Activated naive CD8-positive, alpha-beta T cell treated with anti-CD3 and anti-CD28 coated beads for 36 hours (primary cell): ENCODE measurements at places on chromosomes 2 and 18.

GRCh38 chr2:75559680-75560021 is 1.1 kb downstream of the EVA1A start:
- no peak for DNase-seq
- H3K27ac ChIP-seq = no peak overlapping the region
- H3K4me3 ChIP-seq = peak overlapping the region; percentile 88
- peaks cover 15% of the 10 kb centered on the region for H3K4me1 ChIP-seq
- H3K27me3 ChIP-seq = peaks cover 47% of the 10 kb centered on the region
- H3K36me3 ChIP-seq = no peaks in the 10 kb centered on the region

DNA sequence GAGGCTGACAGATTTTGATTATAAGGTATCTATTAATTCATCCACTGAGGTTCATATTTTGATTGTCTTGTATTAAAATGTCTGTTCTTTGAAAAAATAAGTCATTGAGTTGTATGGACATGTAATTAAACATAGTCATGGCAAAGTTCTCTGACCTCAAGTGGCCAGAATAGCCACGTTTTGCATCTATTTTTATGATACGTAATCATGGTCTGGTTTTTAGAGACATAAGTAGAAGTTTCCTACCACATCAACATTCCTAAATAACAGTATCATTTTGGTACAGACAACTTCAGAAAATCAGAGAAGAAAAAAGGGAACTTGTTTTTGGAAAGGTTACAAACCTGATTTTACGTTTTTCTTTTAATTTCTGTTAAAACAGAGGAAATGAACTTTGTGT is 47.6 kb downstream of the COL5A2 start:
- no peak overlapping the region for H3K4me3 ChIP-seq
- peaks cover 4% of the 10 kb centered on the region for H3K36me3 ChIP-seq
- H3K4me1 ChIP-seq = no peaks in the 10 kb centered on the region
- DNase-seq = no peak
- H3K27ac ChIP-seq = no peak overlapping the region
- peaks cover 11% of the 10 kb centered on the region for H3K27me3 ChIP-seq

GRCh38 chr2:204108330-204108751 is 171.8 kb downstream of the ICOS start:
- H3K4me3 ChIP-seq = peak overlapping the region; percentile 68
- peak; percentile 45 for DNase-seq
- H3K27ac ChIP-seq = peak overlapping the region; percentile 93
- no peaks in the 10 kb centered on the region for H3K27me3 ChIP-seq

- H3K36me3 ChIP-seq = peaks cover 2% of the 10 kb centered on the region
- no peak overlapping the region for H3K4me3 ChIP-seq
- no peaks in the 10 kb centered on the region for H3K27me3 ChIP-seq
- H3K4me1 ChIP-seq = peaks cover 23% of the 10 kb centered on the region
Measured at GRCh38 chr2:207286106-207286505, 120.4 kb upstream of the KLF7 start.

DNA sequence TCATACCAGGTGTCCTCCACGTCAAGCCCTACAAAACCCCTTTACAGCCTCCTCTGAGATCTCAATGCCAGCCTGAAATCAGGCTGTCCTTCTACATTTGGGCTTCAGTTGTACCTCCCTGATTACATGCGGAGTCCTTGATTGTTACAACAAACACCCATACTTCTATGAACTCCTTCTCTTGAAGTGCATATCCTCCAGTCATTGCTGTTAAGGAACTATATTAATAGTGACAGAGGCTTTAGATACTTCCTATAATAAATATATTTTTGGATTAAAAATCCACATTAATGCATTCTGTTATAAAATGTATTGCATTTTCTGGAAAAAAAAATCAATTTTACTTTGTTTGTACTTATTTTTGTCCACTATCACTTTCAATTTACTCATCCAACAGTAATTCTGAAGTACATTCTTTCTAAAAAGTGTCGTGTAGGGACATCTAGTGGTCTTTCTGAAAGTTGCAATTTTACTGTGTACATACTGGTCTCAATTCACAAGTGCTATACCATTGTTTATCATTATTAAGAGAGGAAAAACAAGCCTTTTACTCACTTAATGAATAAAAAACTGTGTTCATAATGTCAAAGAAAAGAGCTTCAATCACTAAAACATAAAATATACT is 316.4 kb downstream of the DSEL start:
- H3K27ac ChIP-seq = no peak overlapping the region
- H3K4me3 ChIP-seq = no peak overlapping the region
- peaks cover 4% of the 10 kb centered on the region for H3K27me3 ChIP-seq

GRCh38 chr2:241618296-241618805 is 18.6 kb downstream of the THAP4 start:
- peak overlapping the region; percentile 67 for H3K27ac ChIP-seq
- H3K27me3 ChIP-seq = no peaks in the 10 kb centered on the region
- peaks cover 41% of the 10 kb centered on the region for H3K36me3 ChIP-seq
- H3K4me3 ChIP-seq = no peak overlapping the region
- H3K4me1 ChIP-seq = peaks cover 31% of the 10 kb centered on the region

DNA sequence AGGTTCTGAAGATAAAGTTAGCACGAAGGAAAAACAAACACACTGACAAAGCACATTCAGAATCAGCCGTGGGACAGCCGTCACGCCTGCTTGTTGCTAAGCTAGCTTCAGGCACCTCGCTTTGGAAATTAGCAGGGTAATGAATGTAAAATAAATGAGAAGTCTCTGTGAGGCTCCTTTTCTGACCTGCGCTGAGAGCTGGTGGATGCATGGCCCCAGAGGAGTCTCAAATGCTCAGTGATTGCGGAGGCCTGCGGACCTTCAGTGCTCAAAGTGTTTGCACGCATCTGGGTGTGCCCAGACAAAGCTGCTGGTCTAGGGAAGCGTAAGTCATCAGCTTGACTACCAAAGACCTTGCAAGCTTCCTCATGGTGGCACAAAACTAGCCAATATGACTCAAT is 50.6 kb downstream of the CD8B2 start:
- H3K4me1 ChIP-seq = peaks cover 8% of the 10 kb centered on the region
- no peak overlapping the region for H3K27ac ChIP-seq
- no peak overlapping the region for H3K4me3 ChIP-seq
- H3K27me3 ChIP-seq = peaks cover 1% of the 10 kb centered on the region
- DNase-seq = no peak
- H3K36me3 ChIP-seq = no peaks in the 10 kb centered on the region

DNA sequence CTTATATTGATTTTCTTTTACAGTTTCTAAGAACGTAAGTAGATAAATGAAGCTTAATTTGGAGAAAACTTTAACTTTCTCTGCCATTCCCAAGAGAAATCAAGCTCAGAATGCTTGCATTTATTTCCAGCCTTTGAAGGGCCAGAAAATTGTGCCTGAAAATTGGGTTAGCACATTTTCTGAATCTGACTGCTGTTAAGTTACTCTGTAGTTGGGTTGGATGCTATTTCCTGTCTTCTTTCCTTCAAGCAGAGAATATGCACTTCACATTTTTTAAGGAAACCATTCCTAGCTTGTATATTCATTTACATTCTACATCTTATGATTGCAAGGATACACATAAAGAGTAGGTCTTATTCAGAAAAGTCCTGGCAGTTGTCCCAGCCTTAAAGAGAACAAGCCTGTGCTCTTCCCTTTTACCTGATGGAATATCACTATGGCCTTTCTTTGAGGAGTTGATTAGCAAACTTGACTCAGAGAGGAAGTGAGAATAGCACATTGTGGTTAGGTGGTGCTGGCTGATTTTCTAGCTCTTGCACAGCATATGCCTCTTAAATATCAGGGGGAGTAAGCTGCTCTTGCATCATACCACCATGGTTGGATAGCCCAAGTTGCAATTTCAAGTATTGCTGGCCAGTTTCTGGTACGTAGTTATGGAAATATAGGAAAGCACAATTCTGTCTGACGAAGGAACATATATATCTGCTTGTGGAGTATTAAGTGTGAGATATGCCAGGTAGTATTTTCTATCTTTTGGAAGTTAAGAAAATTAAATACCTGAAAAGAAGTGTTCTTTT is 133.7 kb downstream of the COMMD1 start:
- peak overlapping the region; percentile 32 for H3K4me3 ChIP-seq
- H3K4me1 ChIP-seq = peaks cover 26% of the 10 kb centered on the region
- H3K27me3 ChIP-seq = no peaks in the 10 kb centered on the region
- peak overlapping the region; percentile 93 for H3K27ac ChIP-seq
- H3K36me3 ChIP-seq = peaks cover 11% of the 10 kb centered on the region

DNA sequence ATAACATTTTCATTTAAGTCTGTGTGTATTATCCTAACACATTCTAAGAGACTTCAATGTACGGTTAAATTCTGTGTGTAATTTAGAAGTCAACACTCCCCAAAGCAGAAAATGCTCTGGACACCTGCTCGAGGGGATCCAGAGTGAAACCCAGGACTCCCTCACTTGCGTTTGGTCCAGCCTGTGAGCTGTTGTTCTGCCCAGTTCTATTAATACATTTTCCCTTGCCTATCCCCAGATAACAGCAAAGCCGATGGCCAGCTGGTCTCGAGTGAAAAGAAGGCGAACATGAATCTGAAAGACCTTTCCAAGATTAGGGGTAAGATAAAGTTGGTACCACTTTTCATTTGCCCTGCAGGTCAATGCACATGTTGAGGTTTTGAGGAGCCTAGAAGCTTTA is 31.0 kb upstream of the SP100 start:
- H3K4me1 ChIP-seq = no peaks in the 10 kb centered on the region
- DNase-seq = no peak
- no peak overlapping the region for H3K27ac ChIP-seq
- H3K27me3 ChIP-seq = no peaks in the 10 kb centered on the region

DNA sequence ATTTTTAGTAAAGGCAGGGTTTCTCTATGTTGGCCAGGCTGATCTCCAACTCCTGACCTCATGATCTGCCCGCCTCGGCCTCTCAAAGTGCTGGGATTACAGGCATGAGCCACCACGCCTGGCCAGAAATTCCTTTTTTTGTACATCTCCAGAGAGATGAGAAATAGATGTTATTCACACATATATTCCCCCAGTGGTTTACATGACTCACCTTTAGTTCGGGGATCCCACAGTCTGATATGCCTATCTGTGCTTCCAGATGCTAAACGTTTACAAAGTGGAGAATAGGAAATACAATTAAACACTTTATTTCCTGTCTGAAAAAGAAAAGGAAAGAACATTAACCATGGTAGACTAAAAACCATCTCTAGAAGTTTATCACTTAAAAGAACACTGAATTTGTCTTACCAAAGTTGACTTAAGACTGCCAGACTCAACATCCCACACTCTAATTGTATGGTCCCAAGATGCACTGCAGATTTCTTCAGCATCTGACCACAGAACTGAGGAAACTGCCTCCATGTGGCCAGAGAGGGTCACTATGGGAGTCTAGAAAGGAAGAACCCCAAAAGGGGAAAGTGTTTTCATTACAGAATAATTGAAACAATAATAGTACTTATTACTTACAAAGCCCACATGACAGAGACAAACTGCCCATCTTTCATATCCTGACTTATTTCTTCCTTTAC is 12.6 kb upstream of the ICA1L start:
- peaks cover 31% of the 10 kb centered on the region for H3K36me3 ChIP-seq
- no peak overlapping the region for H3K27ac ChIP-seq
- H3K4me3 ChIP-seq = no peak overlapping the region
- DNase-seq = no peak
- H3K4me1 ChIP-seq = no peaks in the 10 kb centered on the region

- H3K27me3 ChIP-seq = no peaks in the 10 kb centered on the region
- H3K36me3 ChIP-seq = peaks cover 3% of the 10 kb centered on the region
- H3K4me3 ChIP-seq = no peak overlapping the region
- H3K4me1 ChIP-seq = no peaks in the 10 kb centered on the region
- no peak overlapping the region for H3K27ac ChIP-seq
- DNase-seq = no peak
Measured at GRCh38 chr2:186648130-186648529, 45.7 kb upstream of the FAM171B start.

- no peak for DNase-seq
- no peak overlapping the region for H3K27ac ChIP-seq
- H3K27me3 ChIP-seq = no peaks in the 10 kb centered on the region
- peaks cover 2% of the 10 kb centered on the region for H3K4me1 ChIP-seq
- H3K36me3 ChIP-seq = peaks cover 16% of the 10 kb centered on the region
Measured at GRCh38 chr18:76932026-76932819, 109.9 kb downstream of the ZNF236 start.

- no peak overlapping the region for H3K27ac ChIP-seq
- no peaks in the 10 kb centered on the region for H3K4me1 ChIP-seq
- H3K36me3 ChIP-seq = no peaks in the 10 kb centered on the region
- peaks cover 7% of the 10 kb centered on the region for H3K27me3 ChIP-seq
Measured at GRCh38 chr2:178244777-178245176, 50.5 kb downstream of the OSBPL6 start.

DNA sequence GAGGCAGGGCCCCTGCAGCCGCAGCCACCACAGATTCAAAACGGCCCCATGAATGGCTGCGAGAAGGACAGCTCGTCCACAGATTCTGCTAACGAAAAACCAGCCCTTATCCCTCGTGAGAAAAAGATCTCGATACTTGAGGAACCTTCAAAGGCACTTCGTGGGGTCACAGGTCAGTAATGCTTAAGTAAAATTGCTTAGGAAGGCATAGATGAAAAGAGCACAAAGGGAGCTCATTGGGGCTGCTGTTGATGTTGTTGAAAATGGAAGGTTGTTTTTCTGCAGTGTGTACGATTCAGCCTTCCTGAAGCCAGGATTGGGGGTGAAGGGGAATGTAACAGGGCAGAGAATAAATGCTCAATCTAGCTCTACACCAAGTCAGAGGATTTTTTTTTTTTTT is 90.5 kb downstream of the KCTD18 start:
- no peak for DNase-seq
- no peak overlapping the region for H3K4me3 ChIP-seq
- no peaks in the 10 kb centered on the region for H3K4me1 ChIP-seq
- H3K36me3 ChIP-seq = no peaks in the 10 kb centered on the region
- no peaks in the 10 kb centered on the region for H3K27me3 ChIP-seq
- H3K27ac ChIP-seq = no peak overlapping the region

- no peaks in the 10 kb centered on the region for H3K27me3 ChIP-seq
- H3K4me3 ChIP-seq = no peak overlapping the region
- peaks cover 89% of the 10 kb centered on the region for H3K36me3 ChIP-seq
- H3K4me1 ChIP-seq = peaks cover 50% of the 10 kb centered on the region
Measured at GRCh38 chr18:63240531-63241316, 78.8 kb downstream of the BCL2 start.

DNA sequence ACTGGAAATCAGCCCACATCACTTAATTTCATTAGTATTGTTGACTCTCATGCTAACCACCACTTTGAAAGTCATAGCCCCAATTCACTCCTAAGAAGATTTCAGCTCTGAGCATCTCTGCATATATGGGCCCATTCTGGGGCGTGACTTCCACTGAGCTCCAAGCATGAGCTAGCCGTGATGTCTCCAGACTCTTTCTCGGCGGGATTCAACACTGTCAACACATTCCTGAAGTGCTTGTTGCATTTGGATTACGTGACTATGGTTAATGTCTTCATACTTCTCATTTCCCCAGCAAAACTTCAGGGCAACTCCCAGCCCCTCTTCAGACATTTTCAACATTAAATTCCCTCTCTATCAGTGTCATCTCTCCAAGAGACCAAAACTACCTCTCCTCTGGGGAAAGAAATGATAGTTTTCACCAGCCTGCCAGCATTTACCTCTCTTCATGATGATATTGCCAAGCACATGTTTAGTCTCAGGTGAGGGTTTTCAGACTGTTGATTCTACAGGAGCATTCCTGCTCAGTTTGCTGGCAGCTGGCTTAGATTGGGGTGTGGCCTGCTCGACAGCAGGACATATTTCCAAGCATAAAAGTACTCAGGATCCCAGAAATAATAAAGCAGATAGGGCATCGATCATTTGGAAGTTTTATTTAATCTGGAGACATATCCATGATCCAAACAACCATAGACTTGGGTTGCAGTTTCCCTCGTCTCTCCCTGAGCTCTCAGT is 81.7 kb downstream of the FEZ2 start:
- no peak overlapping the region for H3K27ac ChIP-seq
- no peaks in the 10 kb centered on the region for H3K4me1 ChIP-seq
- peaks cover 32% of the 10 kb centered on the region for H3K36me3 ChIP-seq
- no peak for DNase-seq
- H3K27me3 ChIP-seq = no peaks in the 10 kb centered on the region
- H3K4me3 ChIP-seq = no peak overlapping the region

GRCh38 chr2:120866483-120867140 is 130.9 kb downstream of the GLI2 start:
- no peak for DNase-seq
- peaks cover 46% of the 10 kb centered on the region for H3K27me3 ChIP-seq
- no peaks in the 10 kb centered on the region for H3K36me3 ChIP-seq
- no peak overlapping the region for H3K4me3 ChIP-seq
- peaks cover 6% of the 10 kb centered on the region for H3K4me1 ChIP-seq
